ENCODE measurements at places on chromosomes 2 and 18.

DNA sequence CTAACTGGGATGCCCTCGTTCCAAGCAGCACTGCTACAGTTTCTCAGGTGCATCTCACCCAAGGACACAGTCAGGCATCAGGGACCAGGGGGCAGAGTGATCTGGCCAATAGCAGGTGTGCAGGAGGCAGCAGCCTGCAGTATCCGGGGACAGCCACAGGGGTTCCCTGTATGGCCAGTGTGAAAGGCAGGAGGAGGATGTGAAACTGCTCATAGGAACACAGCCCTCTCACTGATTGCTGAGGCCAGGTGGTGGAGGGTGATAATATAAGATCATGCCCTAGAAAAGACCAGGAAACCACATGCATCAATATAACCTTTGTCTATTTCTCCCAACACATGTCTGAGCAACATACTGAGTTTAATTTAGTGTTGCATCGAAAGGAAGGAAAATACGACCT is 112.7 kb upstream of the TACR1 start:
- no peak for DNase-seq

DNA sequence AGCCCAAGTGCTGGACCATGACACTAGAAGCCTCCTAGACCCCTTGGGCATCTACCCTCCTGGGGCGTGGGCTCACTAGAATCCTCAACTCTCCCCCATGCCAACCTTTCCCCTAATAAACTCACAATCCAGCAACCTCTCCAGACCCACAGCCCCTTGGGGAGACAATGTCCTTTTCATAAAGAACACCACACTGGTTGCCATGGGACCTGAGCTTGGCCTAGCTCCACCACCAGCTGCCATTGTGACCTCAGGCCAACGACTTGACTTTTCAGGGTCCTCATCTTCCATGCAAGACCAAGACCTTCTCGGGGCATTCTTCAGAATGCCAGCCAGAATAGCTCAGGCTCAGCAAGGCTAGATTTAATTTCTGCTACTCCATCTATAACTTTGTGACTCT is 128.1 kb upstream of the NPAS2 start:
- DNase-seq, result no peak

DNA sequence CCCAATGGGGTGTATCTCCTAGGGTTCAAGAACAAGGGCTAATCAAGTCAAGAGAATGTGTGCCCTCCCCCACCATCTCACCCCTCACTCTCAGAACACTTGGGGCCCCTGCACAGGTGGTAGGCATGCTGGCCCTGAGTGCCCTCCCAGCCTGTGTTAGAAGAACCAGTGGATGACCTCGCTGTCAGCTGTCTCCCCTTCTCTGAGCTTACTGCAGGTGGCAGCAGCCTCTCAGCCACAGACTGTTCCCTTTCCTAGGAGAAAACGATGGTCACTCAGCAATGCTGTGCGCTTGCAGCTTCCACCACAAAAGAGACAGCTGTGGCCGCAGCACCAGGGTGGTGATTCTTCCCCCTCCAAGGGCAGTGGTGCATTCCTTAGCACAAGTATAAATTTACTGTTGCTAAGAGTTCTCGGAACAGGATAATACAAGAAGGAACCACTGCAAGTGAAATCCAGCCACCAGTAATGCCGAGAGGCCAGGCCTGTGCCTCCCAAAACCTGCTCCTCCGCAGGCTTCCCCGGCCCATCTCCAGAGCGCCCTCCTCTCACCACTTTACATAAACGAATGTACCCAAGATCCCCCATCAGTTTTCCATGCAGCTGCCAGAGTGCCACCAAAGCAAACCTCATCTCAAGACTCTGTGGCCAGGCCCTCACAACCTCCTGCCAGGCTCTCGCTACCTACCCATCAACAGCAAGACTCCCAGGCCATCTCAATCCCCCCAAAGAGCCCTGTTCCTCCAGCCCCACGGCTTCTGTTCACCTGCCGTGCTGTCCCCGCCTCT is 935 bp upstream of the RAMP1 start:
- peak; percentile 73 for DNase-seq

DNA sequence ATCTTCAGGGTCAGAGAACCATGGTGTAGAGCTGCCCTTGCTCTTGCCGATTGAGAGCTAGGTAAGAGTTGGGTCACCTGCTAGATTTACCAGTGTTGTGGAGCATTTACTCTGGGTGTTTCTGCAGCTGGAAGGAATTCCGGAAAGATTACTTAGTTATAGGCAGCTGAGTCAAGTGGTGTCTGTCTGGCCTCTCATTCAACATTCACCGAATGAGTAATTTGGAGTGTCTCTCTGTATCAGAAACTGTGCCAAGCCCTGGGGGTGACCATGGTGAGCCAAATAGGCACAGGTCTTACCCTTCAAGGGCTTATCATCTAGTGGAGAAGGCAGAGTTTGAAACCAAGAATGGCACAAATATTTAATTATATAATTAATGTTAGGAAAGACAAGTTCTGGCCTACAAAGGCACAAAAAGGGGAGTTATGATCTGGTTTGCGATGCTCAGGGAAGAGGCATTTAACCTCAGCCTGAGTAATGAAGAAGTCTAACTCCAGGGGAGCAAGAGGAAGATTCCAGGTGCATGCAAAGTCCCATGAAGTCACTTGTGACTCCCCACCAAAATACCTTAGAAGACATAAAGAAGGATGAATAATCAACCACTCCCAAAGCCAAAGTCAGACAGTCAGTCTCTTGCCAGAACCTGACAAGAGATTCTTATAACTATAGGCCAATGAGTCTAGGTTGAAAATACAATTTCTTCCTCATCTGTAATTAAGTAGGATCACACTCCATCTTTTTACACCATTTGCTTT is 12.5 kb downstream of the SETBP1 start:
- no peak for DNase-seq

DNA sequence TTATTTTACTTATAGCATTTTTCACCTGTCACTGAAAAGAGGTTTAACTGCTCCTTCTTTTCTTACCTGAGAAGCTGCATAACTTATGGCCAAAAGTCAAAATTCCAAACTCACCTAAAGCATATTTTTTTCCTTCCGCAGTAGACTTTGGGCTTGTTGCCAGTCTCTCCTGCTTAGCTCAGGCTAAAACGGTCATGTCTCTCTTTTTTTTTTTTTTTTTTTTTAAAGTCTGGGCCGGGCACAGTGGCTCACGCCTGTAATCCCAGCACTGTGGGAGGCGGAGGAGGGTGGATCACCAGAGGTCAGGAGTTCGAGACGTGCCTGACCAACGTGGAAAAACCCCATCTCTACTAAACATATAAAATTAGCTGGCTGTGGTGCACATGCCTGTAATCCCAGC is 113.5 kb downstream of the RTN4 start:
- no peak for DNase-seq

Measured in umbilical cord (tissue), 2 donors.